CD4-positive, alpha-beta memory T cell (primary cell): ENCODE measurements at places on chromosomes 11 and 22. TPM values are rescaled to one million over a fixed set of nuclear protein-coding genes. Genes with fewer than 3 reads are reported as not detected.

- H3K27ac ChIP-seq, result no peak overlapping the region
- peaks cover 52% of the 10 kb centered on the region for H3K27me3 ChIP-seq
- H3K4me3 ChIP-seq, result no peak overlapping the region
Measured at GRCh38 chr11:20158597-20159257, 1.5 kb downstream of the DBX1 start.

RAB36 gene
- total RNA-seq, result 0.33 TPM

GRCh38 chr11:11813288-11813962, 28.3 kb upstream of the USP47 start:
- no peaks in the 10 kb centered on the region for H3K27me3 ChIP-seq
- no peaks in the 10 kb centered on the region for H3K4me1 ChIP-seq
- H3K36me3 ChIP-seq, result no peaks in the 10 kb centered on the region
- no peak overlapping the region for H3K4me3 ChIP-seq
- DNase-seq, result no peak
- no peak overlapping the region for H3K27ac ChIP-seq

DNA sequence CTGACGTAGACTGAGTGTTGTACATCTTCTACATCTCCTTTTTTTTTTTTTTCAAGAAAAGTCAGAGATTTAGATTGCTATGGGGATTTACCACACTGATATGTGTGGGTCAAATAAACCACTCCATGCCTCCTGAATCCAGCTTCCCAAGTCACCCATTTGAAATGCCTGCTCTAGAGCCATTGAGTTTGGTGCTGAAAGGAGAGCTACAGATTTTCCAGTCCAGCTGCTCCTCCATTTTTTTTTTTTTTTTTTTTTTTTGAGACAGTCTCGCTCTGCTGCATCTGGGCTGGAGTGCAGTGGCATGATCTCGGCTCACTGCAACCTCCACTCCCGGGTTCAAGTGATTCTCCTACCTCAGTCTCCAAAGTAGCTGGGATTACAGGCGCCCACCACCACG, 115.2 kb upstream of the TIMP3 start:
- H3K27me3 ChIP-seq, result no peaks in the 10 kb centered on the region
- no peak overlapping the region for H3K4me3 ChIP-seq
- H3K27ac ChIP-seq, result no peak overlapping the region
- DNase-seq, result no peak

DNA sequence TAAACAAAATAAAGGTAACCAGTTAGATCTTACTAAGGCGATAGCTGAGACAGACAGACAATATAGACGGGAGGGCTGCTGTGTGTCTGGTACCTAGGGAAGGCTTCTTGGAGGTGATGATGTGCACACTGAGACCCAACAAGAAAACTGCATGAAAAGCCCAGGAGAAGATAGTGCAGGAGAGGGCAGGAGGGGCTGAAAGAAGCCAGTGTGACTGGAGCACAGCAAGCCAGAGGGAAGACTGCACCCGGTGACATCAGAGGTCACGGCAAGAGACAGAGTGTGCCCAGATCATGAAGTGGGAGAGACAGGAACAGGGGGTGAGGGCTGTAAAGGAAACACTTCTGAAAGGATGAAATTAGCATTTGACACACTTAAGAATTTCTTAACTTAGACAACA, 266.3 kb downstream of the BRD1 start:
- no peak overlapping the region for H3K4me3 ChIP-seq
- no peak for DNase-seq
- H3K36me3 ChIP-seq, result no peaks in the 10 kb centered on the region
- no peaks in the 10 kb centered on the region for H3K4me1 ChIP-seq
- no peak overlapping the region for H3K27ac ChIP-seq
- H3K27me3 ChIP-seq, result no peaks in the 10 kb centered on the region

DNA sequence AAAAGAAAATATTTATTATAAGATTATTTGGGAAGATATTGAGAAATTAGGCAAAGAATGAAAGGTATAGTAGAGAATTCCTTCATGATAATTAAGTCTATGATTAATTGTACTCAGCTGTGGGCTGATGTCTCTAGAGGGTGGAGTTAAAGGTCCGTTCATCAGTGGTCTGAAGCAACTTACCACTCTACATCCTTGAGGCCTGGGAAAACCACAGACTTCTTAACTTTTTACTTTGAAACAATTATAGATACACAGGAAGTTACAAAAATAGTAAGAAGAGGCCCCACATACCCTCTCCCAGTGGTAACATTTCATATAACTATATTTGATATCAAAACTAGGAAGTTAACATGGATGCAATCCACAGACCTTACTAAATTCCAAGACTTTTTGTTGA, 167.0 kb upstream of the NECTIN1 start:
- no peaks in the 10 kb centered on the region for H3K27me3 ChIP-seq
- H3K36me3 ChIP-seq, result no peaks in the 10 kb centered on the region
- no peak overlapping the region for H3K27ac ChIP-seq
- H3K4me3 ChIP-seq, result no peak overlapping the region
- DNase-seq, result no peak

- peak overlapping the region; percentile 25 for H3K27ac ChIP-seq
- no peaks in the 10 kb centered on the region for H3K27me3 ChIP-seq
- no peak overlapping the region for H3K4me3 ChIP-seq
- H3K36me3 ChIP-seq, result no peaks in the 10 kb centered on the region
- peaks cover 6% of the 10 kb centered on the region for H3K4me1 ChIP-seq
- DNase-seq, result peak; percentile 88
Measured at GRCh38 chr22:20298803-20299745, 20.8 kb downstream of the DGCR6L start.

CALCA gene
- not detected for total RNA-seq

YPEL1 gene
- total RNA-seq, result 8.0 TPM

ZNF215 gene
- not detected for total RNA-seq

OR51B6 gene
- not detected for total RNA-seq

PIH1D2 gene
- total RNA-seq, result not detected

MRGPRE gene
- not detected for total RNA-seq
